ENCODE measurements at places on chromosomes 4 and X.

DNA sequence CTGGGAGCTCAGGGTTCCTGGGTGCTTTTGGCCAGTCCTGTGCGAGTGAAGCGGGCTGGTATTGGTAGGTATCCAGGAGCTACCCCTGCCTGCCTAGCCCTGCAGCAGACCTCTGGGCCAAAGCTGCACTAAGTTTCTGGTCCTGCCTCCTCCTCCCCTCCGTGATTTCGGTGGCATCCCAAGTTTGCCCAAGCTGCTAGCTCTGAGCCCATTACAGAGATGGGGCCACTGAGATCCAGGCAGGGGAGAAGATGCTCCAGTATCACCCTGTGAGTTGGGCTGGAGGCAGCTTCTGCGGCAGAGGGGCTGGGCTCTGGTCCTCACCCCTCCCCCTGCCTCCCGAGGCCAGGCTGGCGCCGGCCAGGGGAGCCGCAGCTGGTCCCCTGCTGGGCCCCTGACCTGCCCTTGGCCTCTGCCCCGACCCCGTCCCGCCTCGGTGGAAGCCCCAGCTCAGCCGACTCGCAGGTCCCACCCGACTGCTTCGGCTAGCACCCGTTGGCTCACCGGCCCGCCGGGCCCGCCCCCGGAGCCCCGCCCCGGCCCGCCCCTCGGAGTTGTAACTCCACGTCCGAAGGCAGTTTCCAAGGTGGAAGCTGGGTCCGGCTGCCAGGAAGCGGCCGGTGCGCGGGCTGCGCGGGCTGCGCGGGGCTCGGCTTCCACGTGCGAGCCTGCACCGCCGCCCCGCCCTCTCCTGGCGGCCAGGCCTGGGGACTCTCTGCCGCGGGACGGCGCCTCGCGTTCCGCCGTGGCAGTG, at the start of gene DUSP9:
TSS of gene DUSP9 (plus strand) at position 584 of the 754 bp plus-strand sequence. CDS start 751 bp downstream, outside the sequence.
- no peak for DNase-seq

DNA sequence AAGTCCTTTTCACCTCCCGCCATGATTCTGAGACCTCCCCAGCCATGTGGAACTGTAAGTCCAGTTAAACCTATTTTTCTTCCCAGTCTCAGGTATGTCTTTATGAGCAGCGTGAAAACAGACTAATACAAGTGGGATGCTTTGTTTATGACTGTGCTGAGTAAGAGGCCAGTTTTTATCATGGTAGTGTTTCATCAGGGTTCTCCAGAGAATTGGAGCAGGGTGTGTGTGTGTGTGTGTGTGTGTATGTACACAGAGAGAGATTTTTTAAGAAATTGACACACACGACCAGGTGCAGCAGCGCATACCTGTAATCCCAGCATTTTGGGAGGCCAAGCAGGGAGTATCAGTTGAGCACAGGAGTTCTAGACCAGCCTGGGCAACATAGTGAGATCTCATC, 34.6 kb upstream of the SLC2A9 start:
- DNase-seq: no peak

DNA sequence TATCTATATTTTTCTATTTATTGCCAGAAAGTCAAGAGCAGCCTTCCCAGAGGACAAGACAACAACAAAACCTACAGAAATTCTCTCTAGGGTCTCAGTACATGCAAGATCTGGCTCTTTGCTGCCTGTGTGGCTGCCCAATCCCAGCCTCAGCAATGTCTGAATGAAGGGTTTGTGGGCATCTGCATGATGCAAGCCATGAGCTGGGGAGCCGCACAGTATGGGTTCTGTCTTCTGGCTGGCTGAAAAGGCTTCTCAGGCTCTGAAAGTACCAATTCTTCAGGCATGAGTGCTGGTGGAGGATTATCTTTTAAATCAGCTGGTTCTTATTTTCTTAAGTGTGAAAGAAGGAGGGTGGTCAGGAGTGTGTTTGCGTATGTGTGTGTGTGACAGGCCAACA, 104.6 kb downstream of the PDGFRA start:
- DNase-seq: no peak

DNA sequence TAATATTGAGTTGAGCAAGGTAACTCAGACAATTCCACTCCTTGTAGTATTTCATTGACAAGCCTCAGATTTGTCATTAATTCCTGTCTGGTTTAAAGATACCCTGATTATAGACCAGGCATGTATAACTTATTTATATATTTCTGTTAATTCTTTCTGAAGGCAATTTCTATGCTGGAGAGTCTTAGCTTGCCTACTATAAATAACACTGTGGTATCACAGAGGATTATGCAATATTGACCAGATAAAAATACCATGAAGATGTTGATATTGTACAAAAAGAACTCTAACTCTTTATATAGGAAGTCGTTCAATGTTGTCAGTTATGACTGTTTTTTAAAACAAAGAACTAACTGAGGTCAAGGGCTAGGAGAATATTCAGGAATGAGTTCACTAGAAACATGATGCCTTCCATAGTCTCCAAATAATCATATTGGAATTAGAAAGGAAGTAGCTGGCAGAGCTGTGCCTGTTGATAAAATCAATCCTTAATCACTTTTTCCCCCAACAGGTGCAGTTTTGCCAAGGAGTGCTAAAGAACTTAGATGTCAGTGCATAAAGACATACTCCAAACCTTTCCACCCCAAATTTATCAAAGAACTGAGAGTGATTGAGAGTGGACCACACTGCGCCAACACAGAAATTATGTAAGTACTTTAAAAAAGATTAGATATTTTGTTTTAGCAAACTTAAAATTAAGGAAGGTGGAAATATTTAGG, 821 bp downstream of the CXCL8 start:
- DNase-seq: no peak

DNA sequence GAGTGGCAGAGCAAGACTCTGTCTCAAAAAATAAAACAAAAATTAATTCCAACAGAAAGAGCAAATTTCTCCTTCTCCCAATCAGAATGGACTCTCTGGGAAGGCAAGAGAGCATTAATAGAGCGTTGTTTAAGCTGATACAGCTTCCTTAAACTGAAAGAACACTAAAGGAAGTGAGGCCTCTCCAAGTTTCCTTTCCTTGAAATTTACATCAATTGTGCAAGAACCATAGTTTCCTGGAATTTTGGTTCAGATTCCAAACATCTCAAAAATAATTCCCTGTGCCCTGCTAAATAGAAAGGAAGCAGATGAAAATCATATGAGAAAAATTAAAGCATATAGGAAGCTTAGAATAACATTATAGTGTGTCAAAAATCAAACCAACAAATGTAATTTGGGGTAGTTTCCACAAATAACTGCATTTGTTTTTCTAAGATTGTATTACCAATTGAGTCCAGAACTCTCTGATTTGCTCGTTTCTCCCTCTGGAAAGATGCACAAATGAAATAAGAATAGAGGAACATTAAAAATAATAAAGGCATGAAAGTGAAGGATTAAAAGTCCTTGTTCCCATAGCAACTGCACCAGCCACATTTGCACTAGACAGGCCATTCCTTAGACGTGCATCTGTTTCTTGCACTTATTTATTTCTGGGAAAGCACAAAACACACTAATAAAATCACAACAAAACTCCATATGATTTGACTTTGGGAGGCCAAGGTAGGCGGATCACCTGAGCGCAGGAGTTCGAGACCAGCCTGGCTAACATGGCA, 3.7 kb upstream of the FAM241A start:
- DNase-seq: no peak

GRCh38 chrX:56783450-56783831, 54.4 kb downstream of the NBDY start:
- peak; percentile 57 for DNase-seq

DNA sequence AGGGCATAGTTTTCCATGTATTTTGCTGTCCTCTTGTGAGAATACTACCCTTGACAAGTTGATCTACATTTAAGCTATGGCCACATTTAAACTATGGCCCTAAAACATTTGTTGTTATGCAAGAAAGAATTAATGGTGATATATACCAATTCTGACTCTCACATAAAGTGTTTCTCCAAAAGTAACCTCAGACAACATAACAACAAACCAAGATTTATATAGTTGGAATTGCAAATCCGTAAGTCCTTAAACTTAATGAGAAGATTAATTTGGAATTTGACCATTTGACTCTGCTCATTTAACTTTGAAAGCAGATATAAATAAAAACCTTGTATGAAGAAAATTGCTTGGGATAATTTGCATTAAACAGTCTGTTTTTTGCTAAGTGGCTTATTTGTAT, 38.9 kb downstream of the RUFY3 start:
- DNase-seq: no peak

- DNase-seq: no peak
Measured at GRCh38 chr4:17688011-17688441, 73.6 kb downstream of the MED28 start.

GRCh38 chr4:127875791-127876190, 4.9 kb upstream of the PLK4 start:
- DNase-seq: no peak

GRCh38 chrX:136736690-136737089, 44.0 kb downstream of the ARHGEF6 start:
- DNase-seq: no peak

DNA sequence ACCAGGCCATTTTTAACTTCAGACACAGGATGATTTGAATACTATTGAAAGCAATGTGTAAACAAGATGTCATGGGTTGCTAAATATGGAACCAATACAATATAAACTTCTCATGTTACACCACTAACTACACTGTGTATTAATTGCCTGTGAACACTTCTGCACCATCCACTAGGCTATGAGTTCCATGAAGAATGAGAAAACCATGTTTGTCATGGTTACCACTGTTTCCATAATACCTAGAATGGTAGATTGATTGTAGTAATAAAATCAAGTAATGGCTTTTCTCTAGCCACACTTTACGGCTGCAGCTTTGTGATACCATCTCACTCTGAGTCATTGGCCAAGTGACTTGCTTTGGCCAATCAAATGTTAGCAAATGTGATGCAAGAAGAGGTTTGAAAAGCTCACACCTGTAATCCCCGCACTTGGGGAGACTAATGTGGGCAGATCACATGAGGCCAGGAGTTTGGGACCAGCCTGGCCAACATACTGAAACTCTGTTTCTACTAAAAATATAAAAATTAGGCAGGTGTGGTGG, 19.9 kb upstream of the CYBB start:
- DNase-seq: no peak

GRCh38 chr4:47538825-47539154, 53.7 kb downstream of the ATP10D start:
- DNase-seq: no peak

DNA sequence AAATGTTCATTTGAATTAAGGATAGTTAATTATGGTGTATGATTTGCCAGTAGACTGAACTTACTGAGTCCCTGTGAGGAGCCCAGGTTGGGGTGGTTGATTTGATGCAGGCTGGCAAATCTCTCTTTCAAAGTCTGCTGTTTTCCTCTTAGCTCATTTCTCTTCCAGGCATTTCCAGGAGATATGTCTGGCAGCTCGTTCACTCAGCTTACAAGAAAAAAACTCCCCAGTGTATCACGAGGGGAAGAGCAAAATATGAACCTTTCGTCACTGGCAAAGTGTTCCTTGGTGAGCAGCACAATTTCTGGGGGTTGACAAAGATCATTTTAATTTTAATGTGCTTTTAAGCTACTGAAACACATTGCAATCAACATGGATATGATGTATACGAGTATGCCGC, 244.2 kb downstream of the CBLL2 start:
- DNase-seq: no peak

DNA sequence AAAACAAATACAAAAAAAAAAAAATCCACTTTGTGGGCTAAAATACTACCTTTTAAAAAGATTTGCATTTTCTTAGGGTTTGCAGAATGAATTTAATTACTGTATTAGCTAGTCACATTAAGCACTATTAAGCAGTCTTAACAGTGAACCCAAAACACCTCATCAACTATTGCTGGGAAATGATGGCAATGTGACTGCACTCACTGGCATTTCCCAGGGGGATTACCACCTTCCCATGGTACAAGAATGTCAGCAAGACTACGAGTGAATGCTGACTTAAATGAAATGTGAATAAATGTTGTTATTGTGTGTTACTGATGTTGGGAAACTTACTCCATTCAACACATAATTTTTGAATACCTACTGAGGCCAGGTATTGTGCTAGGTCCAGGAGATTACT, 10.0 kb upstream of the SLC9B2 start:
- DNase-seq: no peak

DNA sequence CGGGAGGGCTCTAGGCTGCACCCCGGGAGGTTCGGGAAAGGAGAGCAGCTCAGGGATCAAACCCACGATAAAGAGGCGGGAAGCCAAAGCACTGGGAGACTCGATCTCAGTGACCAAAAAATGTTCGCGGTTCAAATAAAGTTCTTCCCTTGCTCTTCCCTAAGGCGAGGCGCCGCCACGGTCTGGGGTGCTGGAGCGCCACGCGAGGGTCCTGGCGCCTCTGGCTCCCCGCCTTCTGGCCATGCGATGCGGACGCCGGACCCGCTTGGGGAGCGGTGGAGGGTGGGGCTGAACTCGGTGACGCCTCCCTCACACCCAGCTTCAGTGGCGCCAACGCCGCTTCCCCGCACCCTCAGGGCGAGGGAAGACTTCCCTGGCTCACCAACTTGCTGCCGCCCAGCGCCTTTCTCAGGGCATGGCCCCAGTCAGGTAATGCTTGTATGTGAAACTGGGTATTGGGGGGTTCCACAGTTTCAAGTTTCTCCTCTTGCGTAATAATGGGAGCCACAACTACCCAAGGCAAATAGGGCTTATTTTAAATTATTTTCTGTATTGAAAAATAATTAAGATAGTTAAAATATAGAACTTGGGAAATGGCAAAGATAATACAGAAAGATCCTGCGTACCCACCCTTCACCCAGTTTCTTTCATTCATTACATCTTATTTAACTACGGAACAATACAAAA, at the start of gene QRFPR:
TSS of gene QRFPR (minus strand) at position 243 of the 687 bp plus-strand sequence. CDS start 371 bp downstream, outside the sequence.
- no peak for DNase-seq

DNA sequence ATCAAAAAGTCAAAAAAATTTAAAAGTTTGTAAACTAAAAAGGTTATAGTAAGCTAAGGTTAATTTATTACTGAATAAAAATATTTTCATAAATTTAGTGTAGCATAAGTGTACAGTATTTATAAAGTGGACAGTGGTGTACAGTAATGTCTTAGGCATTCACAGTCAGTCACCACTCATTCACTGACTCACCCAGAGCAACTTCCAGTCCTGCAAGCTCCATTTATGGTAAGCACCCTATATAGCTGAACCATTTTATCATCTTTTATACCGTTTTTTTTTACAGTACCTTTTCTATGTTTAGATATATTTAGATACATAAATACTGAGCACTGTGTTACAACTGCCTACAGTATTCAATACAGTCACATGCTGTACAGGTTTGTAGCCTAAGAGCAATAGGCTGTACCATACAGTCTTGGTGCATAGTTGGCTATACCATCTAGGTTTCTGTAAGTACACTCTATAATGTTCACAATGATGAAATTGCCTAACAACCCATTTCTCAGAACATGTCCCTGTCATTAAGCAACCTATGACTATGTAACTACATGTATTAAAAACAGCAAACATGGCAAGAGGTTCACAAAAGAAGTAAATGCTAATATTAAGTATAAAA, 18.6 kb downstream of the ACSL4 start:
- DNase-seq: no peak

DNA sequence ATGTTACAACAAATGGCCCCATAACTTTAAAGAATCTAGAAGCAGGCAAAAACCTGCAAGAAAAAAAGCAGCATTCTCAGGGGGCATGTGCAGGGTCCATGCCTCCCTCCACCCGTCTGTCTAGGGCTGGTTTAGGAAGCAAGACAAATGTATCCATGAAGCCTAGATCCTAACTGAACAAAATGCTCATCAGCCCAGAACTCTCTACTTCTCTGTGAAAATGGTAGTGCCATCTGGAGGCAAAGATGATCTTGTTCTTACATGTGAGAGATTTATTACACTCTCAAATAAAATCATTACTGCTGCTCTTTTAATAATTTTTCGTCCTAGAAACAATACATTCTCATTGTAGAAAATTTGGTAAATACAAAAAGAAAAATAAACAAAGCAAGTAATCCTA, 26.7 kb downstream of the NR3C2 start:
- DNase-seq: no peak

All from activated CD8-positive, alpha-beta memory T cell treated with anti-CD3 and anti-CD28 coated beads for 1 hour (primary cell).